ENCODE measurements at places on chromosomes 13 and 19.

DNA sequence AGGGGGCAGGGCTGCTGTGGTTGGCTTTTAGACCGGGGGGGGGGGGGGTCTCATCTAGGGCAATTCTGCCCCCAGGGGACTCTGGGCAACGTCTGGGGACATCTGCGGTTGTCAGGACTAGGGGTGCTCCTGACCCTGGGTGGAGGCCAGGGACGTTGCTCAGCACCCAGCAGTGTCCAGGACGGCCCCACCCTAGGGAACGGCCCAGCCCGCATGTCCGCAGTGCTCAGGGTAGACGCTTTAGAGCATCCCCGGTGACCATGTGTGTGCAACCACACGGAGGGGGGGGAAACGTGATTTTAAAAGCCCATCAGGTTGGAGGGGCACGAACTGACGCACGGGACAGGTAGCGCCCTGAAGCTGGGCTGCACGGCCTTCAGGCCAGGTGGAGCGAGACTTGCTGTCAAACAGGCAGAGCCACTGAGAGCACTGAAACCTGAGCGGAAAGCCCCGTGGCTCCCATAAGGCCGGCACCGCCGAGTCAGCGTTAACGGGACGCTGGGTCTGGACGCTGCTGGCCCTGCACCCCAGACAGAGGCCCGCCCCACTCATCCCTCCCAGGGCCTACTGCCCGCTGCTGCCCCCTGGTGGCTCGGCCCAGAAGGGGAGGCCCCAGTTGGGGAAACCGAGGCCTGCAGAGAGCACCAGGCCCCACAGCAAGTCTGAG is 8.3 kb downstream of the CACTIN start:
- DNase-seq: no peak

DNA sequence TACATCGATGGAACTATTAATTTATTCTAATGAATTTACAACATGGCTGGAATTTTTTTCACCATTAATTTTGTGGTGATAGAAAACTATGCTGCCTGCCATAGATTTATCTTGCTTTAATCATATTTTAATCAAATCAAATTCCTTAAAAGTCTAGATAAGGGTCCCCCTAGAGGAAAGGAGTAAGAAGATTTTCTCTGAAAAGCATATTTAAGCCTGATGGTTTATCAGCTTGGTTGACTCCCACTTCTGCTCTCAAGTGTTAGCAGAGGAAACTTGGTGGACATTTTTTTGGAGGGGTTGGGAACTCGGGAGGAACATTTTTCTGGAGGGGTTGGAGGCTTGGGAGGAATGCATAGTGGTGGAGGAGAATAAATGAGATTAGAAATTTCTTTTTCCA is 253.3 kb downstream of the KCNRG start:
- no peak for DNase-seq

DNA sequence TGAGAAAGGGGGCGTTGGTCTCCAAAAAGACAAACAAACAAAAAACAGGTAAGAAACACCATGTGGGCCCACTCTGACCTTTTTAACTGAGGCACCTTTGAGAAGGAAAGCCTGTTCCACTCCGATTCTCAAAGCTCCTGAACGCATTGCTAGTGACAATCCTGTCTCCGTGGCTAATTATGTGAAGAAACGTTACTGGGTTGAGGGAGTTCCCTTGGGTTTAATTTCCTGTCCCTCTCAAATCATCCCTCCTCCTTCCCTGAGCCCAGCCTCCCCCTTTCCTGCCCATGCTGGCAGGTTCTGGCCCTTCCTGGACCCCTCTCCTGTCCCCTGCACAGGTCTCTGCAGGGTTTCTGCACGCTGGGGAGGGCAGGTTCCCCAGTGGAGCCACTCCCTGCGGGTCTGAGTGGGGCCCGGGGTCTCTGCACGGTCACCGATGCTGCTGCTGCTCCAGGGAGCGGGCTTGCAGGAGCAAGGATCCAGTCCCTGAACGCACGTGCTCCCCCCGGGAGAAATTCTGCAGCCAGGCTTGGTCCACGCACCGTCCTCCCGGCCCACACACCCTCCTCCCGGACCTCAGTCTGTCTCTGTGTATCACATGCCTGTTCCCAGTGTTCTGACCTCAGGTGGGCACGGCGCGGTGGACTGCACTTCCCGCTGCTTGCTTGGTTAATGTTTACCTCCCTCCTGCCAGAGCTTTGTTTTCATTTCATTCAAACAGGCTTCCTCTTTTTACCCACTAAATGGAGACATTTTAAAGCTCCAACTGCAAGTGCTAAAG is 76.4 kb upstream of the MCF2L start:
- DNase-seq: no peak

- DNase-seq: no peak
Observed at GRCh38 chr19:14972676-14973075, 7.0 kb downstream of the SLC1A6 start.

- DNase-seq: no peak
Observed at GRCh38 chr19:44988896-44989556, 12.2 kb upstream of the RELB start.

DNA sequence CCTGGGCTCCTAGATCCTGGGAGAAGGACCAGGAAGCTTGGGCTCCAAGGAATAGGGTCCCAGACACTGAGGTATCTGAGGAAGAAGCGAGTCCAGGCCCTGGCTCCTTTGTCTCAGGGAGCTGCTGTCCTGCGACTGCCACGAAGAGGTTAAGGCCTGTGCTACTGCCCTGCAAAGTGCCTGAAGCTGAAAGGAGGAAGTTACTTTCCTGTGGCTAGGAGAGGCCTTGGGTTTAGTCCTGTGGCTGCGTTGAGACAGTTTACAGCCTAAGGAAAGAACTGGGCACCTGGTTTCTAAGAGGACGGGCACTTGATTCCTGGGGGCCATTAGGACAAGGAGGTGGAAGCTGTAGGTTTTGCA is 2.8 kb downstream of the MYADM start:
- DNase-seq: no peak

DNA sequence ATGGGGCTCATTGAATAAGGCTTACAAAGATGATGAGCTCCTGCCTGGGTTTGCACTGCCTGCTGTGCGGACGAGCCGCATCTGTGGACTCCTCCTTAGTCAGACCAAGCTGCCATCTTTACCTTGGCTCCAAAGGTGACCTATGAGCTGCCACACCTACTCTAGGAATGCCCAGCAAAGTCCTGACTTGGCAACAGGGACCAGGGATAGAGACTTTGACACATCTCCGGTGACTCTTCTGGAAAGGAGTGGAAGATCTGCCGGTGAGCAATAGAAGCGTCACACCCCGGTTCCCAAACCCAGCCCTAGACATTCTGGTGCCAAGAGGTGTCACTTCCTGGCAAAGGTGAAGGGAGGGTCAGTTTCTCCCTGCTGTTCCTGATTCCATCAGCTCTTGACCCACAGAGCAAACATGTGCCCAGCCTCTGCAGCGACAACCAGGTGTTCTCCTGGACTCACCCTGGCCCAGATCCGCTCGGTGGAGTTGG is 50.2 kb upstream of the GTF3A start:
- DNase-seq: no peak

GRCh38 chr13:72565893-72566292 is 161.5 kb downstream of the MZT1 start:
- DNase-seq: no peak

DNA sequence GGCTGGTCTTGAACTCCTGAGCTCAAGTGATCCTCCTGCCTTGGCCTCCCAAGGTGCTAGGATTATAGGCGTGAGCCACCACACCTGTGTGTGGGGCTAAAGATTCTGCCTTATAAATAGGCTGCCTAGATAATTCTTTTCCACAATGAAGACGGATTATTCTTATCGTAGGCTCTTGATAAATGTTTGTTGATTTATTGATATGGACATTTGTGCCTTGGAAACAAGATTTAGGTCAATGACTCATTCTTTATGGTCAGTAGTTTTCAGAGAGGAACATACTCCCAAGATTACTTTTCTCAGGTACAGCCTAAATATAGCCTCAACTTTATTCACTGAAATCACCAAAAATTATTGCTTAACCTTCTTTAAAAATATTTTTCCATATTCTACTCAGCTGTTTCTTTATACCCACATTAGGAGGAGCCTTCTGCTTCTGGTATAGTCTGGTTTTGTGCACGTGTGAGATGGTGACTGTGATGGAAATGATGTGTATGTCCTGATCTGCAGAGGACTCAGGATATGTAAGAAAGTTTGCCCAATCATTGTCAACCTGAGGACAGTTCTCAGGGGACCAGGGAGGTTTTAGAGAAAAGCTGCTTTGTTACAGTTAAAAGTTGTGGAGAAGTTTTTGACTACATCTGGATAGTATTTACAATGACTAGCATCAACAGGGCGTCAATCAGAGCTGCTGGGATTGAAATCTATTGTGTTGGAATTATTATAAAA is 208.9 kb downstream of the DNAJC15 start:
- no peak for DNase-seq

DNA sequence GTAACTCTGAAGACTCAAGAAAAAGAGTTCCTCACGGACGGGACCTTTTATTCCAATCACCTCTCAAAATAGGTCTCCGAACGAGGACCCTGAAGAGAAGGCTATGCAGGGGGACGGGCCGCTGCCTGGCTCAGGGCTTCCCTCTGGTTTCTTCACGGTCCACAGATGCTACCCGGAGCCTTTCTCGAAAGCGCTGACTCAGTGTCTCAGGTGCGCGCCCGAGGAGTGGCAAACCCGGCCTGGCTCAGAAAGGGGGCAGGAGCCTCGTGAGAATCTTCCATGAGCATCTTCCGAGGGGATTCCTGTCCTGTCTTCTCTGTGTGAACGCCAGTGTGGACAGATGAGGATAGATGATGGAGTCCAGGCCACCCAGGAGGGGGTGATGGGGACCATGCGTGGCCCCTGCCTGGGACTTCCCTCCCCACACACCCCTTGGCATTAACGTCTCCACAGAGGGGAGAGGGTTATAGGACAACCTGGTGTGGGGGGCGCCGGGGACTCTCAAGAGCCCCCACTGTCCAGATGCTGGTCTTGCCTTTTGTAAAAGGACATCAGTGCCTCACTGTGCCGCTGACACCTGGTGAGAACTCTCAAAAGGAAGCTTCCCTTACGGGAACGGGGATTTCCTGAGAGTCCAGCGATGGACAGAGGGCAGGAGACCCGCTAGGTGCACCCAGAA is 16.5 kb downstream of the LSM4 start:
- no peak for DNase-seq

DNA sequence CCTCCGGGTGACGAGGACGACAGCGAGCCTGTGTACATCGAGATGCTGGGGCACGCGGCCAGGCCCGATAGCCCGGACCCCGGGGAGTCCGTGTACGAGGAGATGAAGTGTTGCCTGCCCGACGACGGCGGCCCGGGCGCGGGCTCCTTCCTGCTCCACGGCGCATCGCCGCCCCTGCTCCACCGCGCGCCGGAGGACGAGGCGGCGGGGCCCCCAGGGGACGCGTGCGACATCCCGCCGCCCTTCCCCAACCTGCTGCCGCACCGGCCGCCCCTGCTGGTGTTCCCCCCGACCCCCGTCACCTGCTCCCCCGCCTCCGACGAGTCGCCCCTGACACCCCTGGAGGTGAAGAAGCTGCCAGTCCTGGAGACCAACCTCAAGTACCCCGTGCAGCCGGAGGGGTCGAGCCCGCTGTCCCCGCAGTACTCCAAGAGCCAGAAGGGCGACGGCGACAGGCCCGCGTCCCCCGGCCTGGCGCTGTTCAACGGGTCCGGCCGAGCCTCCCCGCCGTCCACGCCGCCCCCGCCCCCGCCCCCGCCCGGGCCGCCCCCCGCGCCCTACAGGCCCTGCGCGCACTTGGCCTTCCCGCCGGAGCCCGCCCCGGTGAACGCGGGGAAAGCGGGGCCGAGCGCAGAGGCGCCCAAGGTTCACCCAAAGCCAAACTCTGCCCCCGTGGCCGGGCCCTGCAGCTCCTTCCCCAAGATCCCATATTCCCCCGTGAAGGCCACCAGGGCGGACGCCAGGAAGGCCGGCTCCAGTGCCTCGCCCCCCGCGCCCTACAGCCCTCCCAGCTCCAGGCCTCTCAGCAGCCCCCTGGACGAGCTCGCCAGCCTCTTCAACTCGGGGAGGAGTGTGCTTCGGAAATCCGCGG is 511.3 kb downstream of the MYO16 start:
- no peak for DNase-seq

DNA sequence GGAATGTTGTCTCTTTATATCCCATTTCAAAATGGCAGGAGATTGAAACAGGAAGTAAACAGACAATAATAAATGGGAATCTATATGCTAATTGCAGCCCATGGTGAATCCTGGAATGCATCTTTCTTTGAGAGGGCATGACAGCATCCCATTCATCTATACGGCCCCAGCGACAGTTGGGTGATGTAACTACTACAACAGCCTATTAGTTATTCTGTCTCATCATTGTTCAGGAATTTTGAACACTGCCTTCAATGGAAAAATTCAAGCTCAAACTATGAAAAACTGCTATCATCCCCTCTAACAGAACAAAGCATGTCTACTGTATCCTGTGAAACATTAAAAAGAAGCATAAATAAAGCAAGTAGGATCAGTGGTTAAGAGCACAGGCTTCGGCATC is 262.1 kb downstream of the DCT start:
- DNase-seq: no peak

DNA sequence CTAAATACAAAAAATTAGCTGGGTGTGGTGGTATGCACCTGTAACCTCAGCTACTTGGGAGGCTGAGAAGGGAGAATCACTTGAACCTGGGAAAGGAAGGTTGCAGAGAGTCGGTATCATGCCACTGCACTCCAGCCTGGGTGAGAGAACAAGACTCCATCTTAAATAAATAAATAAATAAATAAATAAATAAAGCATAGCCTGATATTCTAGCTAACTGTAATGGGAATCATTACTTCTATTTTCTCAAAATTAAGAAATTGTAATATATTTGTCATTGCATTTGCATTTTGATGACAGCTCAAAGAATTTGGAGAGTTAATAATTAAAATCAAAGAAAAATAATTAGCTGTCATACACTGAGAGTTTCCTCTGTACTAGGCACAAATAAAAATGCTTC is 561.1 kb downstream of the EFNB2 start:
- DNase-seq: no peak

Data from brain pericyte (primary cell).